ENCODE measurements at places on chromosomes 11 and 22. TPM values are rescaled to one million over a fixed set of nuclear protein-coding genes. Genes with fewer than 3 reads are reported as not detected.

- no peaks in the 10 kb centered on the region for H3K27me3 ChIP-seq
- H3K36me3 ChIP-seq, result no peaks in the 10 kb centered on the region
- no peak overlapping the region for H3K4me3 ChIP-seq
- H3K27ac ChIP-seq, result no peak overlapping the region
- H3K4me1 ChIP-seq, result no peaks in the 10 kb centered on the region
Measured at GRCh38 chr11:128390246-128390645, 197.1 kb downstream of the ETS1 start.

DNA sequence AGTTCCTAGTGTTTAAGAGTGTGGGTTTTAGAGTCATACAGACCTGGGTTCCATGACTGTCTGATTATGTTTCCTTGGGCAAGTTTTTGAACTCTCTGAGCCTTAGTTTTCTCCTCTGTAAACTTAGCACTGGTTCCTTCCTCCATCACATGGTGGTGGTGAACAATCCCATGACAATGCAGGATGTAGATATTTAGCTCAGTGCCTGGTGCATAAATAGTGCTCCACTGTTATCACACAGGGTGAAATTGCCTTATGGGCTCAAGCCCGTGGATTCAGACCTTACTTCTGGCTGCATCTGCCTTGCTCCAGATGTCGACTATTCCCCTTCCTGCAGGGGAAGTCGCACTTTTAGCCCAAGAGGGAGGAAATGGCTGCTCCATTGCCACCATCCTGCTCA, 62.7 kb downstream of the LDLRAD3 start:
- no peaks in the 10 kb centered on the region for H3K36me3 ChIP-seq
- H3K4me3 ChIP-seq, result no peak overlapping the region
- no peak for DNase-seq
- H3K27me3 ChIP-seq, result no peaks in the 10 kb centered on the region
- H3K4me1 ChIP-seq, result peaks cover 27% of the 10 kb centered on the region

- no peaks in the 10 kb centered on the region for H3K4me1 ChIP-seq
- H3K36me3 ChIP-seq, result no peaks in the 10 kb centered on the region
- no peaks in the 10 kb centered on the region for H3K27me3 ChIP-seq
- no peak overlapping the region for H3K27ac ChIP-seq
Measured at GRCh38 chr11:1029654-1030053, 6.9 kb downstream of the MUC6 start.

- H3K36me3 ChIP-seq, result no peaks in the 10 kb centered on the region
- DNase-seq, result no peak
- no peak overlapping the region for H3K27ac ChIP-seq
- H3K27me3 ChIP-seq, result peaks cover 7% of the 10 kb centered on the region
Measured at GRCh38 chr22:45630436-45630835, 41.2 kb upstream of the ATXN10 start.

GRCh38 chr11:72239313-72239848, 4.6 kb downstream of the PHOX2A start:
- H3K4me1 ChIP-seq, result no peaks in the 10 kb centered on the region
- peak; percentile 75 for DNase-seq
- peak overlapping the region; percentile 52 for H3K4me3 ChIP-seq
- H3K36me3 ChIP-seq, result peaks cover 9% of the 10 kb centered on the region
- no peak overlapping the region for H3K27ac ChIP-seq

DNA sequence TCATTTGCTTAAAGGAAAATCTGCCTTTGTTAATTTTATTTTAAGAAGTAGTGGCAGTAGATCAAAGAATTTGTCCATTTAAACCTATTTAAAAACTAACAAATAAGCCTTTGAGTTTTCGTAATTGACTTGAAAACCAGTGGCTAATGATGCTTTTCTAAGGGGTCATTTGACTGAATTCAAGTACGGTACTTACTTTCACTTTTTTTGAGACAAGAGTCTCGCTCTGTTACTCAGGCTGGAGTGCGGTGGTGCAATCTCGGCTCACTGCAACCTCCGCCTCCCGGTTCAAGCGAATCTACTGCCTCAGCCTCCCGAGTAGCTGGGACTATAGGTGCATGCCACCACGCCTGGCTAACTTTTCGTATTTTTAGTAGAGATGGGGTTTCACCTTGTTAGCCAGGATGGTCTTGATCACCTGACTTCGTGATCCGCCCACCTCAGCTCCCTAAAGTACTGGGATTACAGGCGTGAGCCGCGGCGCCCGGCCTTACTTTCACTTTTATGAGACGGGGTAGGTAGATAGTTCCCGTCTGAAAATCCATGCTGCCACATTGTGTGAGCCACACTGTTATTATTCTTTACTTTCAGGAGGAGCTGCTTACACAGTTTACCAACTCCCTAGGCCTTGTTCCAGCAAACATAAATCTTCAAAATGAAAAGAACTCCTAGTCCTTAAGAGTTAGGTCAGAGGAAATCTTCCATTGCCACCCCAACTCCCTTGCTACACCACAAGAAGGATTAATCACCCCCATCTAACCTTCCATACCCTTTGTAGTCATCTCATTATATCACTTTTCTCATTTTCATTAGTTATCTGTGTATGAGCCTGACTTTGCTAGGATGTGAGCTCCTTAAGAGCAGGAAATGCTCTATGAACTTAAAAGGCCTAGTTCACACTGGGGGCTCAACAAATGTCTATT, 926.6 kb upstream of the CCDC90B start:
- no peaks in the 10 kb centered on the region for H3K27me3 ChIP-seq
- H3K4me1 ChIP-seq, result no peaks in the 10 kb centered on the region
- H3K4me3 ChIP-seq, result no peak overlapping the region
- DNase-seq, result no peak

- DNase-seq, result no peak
- H3K27me3 ChIP-seq, result no peaks in the 10 kb centered on the region
- no peak overlapping the region for H3K4me3 ChIP-seq
- H3K36me3 ChIP-seq, result no peaks in the 10 kb centered on the region
- H3K4me1 ChIP-seq, result no peaks in the 10 kb centered on the region
- H3K27ac ChIP-seq, result no peak overlapping the region
Measured at GRCh38 chr11:133747409-133747808, 97.9 kb downstream of the SPATA19 start.

GRCh38 chr11:36165621-36166397, 123.4 kb downstream of the COMMD9 start:
- H3K27ac ChIP-seq, result no peak overlapping the region
- DNase-seq, result no peak
- H3K36me3 ChIP-seq, result no peaks in the 10 kb centered on the region
- no peak overlapping the region for H3K4me3 ChIP-seq

DNA sequence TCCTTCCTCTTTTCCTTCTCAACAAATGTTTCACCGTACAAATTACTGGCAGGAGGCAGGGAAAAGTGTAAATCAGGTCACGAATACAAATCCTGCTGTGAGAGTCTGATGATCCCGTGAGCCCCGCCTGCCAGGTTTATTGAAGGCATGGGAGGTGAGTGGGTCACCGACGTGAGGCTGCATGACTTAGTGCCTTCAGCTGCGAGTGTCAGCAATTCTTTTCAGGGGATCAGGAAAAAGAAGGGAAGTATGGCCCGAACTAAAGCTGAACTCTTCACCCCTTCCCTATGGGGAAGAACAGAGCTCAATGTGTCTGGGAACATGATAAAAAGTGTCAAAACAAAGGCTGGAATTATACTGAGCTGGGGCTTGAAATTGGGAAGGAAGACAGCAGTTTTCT, 166.2 kb downstream of the OPCML start:
- H3K27ac ChIP-seq, result no peak overlapping the region
- H3K4me1 ChIP-seq, result no peaks in the 10 kb centered on the region
- DNase-seq, result no peak
- H3K4me3 ChIP-seq, result no peak overlapping the region
- no peaks in the 10 kb centered on the region for H3K36me3 ChIP-seq

GRCh38 chr22:42371099-42371498, 61.1 kb downstream of the NFAM1 start:
- H3K36me3 ChIP-seq, result no peaks in the 10 kb centered on the region
- H3K27me3 ChIP-seq, result peaks cover 25% of the 10 kb centered on the region
- no peak for DNase-seq
- no peak overlapping the region for H3K4me3 ChIP-seq
- H3K27ac ChIP-seq, result no peak overlapping the region
- peaks cover 7% of the 10 kb centered on the region for H3K4me1 ChIP-seq

- DNase-seq, result peak; percentile 85
- no peaks in the 10 kb centered on the region for H3K36me3 ChIP-seq
- H3K4me1 ChIP-seq, result peaks cover 11% of the 10 kb centered on the region
- peak overlapping the region; percentile 61 for H3K27ac ChIP-seq
- no peak overlapping the region for H3K4me3 ChIP-seq
Measured at GRCh38 chr11:78801161-78801884, 226.7 kb upstream of the NARS2 start.

DNA sequence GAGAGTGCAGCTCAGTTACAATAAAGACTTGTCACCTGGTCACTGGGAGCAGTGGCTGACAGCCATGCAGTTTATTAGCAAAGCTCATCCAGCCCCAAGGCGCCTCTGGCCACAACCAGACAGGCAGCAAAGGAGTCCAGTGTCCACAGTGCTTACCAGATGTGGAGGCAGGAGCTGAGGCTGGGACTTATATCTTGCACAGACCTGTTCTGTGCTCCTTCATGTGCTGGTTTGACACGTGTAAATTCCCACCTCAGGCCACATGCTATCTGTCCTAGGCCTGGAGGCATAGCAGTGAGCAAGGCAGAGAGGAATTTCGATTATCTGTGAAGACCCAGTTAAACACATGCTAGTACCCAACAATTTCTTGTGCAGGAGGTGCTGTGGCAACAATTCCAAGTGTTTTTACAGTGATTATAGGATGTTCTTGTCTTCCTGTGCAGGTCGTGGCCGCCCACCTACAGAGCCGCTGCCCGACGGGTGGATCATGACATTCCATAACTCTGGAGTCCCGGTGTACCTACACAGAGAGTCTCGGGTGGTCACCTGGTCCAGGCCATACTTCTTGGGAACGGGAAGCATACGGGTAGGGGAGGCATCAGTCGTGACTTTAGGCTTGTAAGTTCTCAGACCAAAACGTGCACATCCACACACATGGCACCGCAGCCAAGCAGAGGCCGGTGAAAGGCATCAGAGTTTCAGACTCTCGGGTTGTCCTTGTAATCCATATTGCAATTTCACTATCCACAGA, 9.4 kb downstream of the DGCR8 start:
- H3K4me1 ChIP-seq, result peaks cover 9% of the 10 kb centered on the region
- peaks cover 41% of the 10 kb centered on the region for H3K36me3 ChIP-seq
- no peaks in the 10 kb centered on the region for H3K27me3 ChIP-seq

- H3K4me1 ChIP-seq, result no peaks in the 10 kb centered on the region
- H3K27ac ChIP-seq, result no peak overlapping the region
- peaks cover 54% of the 10 kb centered on the region for H3K27me3 ChIP-seq
Measured at GRCh38 chr11:102753267-102753666, 27.2 kb downstream of the MMP10 start.

DNA sequence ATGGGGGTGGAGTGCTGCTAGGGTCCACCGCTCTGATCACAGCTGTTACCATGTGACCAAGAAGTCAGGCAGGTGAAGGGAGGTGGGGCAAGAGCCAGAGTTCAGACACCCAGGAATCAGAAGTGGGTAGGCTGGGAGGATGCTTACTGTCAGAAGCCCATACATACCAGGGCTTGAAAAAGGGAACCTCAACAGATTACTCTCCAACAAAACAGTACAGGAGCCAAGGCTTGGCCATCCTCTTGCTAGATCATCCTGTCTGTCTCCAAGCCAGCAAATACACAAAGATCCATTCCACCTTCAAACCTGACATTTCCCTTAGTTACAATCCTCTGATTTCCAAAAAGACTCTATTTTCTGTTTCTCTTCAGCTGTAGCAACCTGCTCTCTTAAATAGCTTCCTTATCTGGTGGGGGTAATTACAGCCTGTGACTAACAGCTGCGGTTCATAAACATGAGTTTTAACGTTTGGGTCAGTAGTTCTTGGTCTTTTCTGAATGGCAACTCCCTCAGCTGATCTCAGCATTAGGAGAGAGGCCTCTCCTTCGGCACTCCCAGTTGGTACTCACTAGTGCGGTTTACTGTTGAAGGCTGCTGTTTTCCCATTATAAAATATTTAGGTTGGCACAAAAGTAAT, 31.1 kb upstream of the WT1 start:
- no peaks in the 10 kb centered on the region for H3K36me3 ChIP-seq
- H3K27me3 ChIP-seq, result no peaks in the 10 kb centered on the region
- no peak for DNase-seq
- H3K4me1 ChIP-seq, result no peaks in the 10 kb centered on the region

- DNase-seq, result no peak
- H3K27me3 ChIP-seq, result no peaks in the 10 kb centered on the region
- H3K27ac ChIP-seq, result peak overlapping the region; percentile 40
- H3K4me1 ChIP-seq, result peaks cover 14% of the 10 kb centered on the region
Measured at GRCh38 chr11:123601743-123602142, 52.7 kb downstream of the SCN3B start.

- DNase-seq, result peak; percentile 96
- H3K27me3 ChIP-seq, result no peaks in the 10 kb centered on the region
- no peaks in the 10 kb centered on the region for H3K36me3 ChIP-seq
Measured at GRCh38 chr22:38788021-38788816, 5.7 kb downstream of the DNAL4 start.

DNA sequence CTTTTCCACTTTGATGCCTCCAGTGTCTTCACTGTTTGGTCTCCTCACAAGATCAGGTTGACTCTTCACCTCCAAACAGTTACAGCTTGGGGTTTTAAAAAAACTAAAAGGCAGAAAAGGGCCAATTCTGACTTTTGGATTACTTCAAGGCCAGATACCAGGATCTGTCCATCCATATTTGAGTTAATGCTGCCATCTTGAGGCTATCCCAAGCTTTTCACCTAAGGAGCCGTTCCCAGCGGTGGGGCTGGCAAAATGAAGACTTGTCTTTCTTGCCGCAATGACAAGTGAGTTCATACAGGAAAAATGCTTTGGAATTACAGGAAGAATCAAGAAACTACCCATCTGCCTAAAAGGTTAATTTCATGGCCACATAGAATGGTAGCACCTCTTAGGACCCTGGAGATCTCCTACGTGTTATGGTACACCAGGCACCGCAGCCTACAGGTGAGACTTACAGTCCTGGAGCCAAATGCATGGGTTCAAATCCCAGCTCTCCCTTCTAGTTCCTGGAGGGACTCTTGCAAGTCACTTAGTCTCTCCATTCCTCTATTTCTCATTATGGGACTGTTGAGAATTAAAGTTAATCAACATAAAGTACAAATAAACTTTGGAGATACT, 6.0 kb upstream of the OR5B21 start:
- peaks cover 23% of the 10 kb centered on the region for H3K4me1 ChIP-seq
- DNase-seq, result peak; percentile 79
- H3K36me3 ChIP-seq, result no peaks in the 10 kb centered on the region
- H3K27ac ChIP-seq, result no peak overlapping the region
- no peak overlapping the region for H3K4me3 ChIP-seq

Gene LYVE1
- not detected for total RNA-seq

Gene OLFML1
- not detected for total RNA-seq

Gene SLC43A3
- total RNA-seq, result 23.2 TPM

Measured in GM23248 (cell line).